Ovary (tissue), 10 donors: ENCODE measurements at places on chromosomes 7 and 10. TPM values are rescaled to one million over a fixed set of nuclear protein-coding genes. Genes with fewer than 3 reads are reported as not detected.

- H3K27ac ChIP-seq = no peak within 1 kb of the TSS
- H3K27me3 ChIP-seq = peaks cover 16% of the 10 kb centered on the region
- peaks cover 2% of the 10 kb centered on the region for H3K4me1 ChIP-seq
Observed at GRCh38 chr10:123147635-123148413, at the start of gene HMX2. TSS of gene HMX2 (plus strand) at chr10:123148136. CDS start at chr10:123148379, 243 bp downstream.

DNA sequence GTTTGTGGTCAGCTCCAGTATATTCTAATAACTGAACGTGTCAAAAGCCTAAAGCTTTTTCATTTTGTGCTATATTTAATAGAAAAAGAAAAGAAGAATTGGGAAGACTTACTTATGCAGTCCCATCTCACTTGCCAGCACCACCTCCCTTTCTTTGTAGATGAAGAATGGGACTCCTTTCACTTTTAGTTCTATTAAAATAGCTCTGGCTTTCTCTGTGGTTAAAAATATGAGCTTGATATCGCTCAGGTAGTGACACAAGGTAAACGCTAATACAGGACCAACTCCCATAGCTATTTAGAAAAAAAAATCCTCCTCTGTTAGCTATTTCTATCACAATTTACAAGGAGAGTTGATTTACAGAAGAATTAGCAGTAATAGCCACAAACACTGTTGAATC lies 176.8 kb downstream of the PDE1C start:
- H3K4me1 ChIP-seq = no peaks in the 10 kb centered on the region
- H3K4me3 ChIP-seq = no peak overlapping the region
- no peaks in the 10 kb centered on the region for H3K27me3 ChIP-seq
- H3K27ac ChIP-seq = no peak overlapping the region
- H3K36me3 ChIP-seq = no peaks in the 10 kb centered on the region

DNA sequence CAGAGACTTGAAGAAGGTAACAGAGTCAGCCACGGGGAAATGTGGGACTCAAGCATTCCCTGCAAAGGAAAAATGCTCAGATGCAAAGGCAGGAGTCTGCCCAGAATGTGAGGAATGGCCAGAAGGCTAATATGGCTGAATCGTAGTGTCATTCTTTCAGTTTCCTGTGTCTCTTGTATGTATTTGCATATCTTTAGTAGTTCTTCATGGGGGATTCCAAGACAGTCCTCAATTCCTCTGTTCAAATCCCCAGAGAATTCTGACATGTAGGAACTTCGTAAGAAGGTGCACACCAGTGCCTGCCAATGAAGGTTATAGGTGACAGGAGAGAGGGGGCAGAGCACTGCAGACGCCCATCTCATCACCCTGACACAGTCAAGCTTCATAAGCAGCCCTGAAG lies 154.4 kb downstream of the CACNB2 start:
- H3K4me3 ChIP-seq = no peak overlapping the region
- H3K36me3 ChIP-seq = no peaks in the 10 kb centered on the region
- H3K4me1 ChIP-seq = no peaks in the 10 kb centered on the region
- DNase-seq = no peak

- DNase-seq = no peak
- no peak overlapping the region for H3K27ac ChIP-seq
- no peaks in the 10 kb centered on the region for H3K4me1 ChIP-seq
- H3K36me3 ChIP-seq = no peaks in the 10 kb centered on the region
- no peaks in the 10 kb centered on the region for H3K27me3 ChIP-seq
Observed at GRCh38 chr7:140391634-140392033, 6.7 kb downstream of the SLC37A3 start.

DNA sequence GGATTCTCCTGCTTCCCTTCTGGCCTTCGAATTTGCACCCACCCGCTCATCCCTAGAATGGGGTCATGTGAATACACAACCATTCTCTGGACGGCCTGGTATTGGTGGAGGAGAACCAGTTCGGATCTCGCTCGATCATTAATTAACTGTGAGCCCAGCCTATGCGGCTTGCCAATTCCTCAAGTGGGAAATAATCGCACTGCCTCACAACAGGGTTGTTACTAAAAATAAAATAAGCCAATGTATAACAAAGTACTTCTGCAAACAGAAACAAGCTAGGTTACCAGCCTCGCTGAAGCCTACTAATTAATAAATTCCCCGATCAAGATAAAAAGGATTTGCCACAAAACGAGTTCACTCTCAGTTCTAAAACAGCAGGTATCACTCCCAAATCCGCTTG lies 16.2 kb downstream of the CTBP2 start:
- H3K27ac ChIP-seq = no peak overlapping the region
- peaks cover 42% of the 10 kb centered on the region for H3K4me1 ChIP-seq
- H3K27me3 ChIP-seq = no peaks in the 10 kb centered on the region
- no peaks in the 10 kb centered on the region for H3K36me3 ChIP-seq

GRCh38 chr10:3748484-3748883 lies 36.5 kb downstream of the KLF6 start:
- H3K36me3 ChIP-seq = no peaks in the 10 kb centered on the region
- no peak for DNase-seq
- no peaks in the 10 kb centered on the region for H3K27me3 ChIP-seq
- H3K4me1 ChIP-seq = peaks cover 5% of the 10 kb centered on the region
- no peak overlapping the region for H3K27ac ChIP-seq

GRCh38 chr10:1420661-1421362 lies 316.5 kb downstream of the ADARB2 start:
- H3K27me3 ChIP-seq = no peaks in the 10 kb centered on the region
- H3K27ac ChIP-seq = no peak overlapping the region
- DNase-seq = no peak
- H3K4me1 ChIP-seq = no peaks in the 10 kb centered on the region

DNA sequence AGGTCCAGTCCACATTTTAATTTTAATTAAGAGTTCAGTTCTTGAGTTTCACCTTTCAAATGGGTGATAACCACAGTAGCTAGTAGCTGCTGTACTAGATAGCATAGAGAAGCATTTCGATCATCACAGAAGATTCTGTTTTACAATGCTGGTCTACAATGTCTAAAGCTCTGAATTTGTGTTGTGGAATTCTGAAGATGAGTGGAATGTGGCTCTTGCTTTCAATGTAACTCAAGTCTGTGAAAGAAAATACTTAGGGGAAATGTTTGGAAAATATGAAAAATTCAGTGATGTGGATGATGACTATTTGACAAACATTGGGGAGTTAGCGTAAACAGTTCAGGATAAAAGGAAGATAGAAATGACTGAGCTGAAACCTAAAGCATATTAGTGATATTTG lies 139.4 kb downstream of the GNAT3 start:
- no peak overlapping the region for H3K4me3 ChIP-seq
- H3K27ac ChIP-seq = no peak overlapping the region
- no peaks in the 10 kb centered on the region for H3K36me3 ChIP-seq
- no peak for DNase-seq

DNA sequence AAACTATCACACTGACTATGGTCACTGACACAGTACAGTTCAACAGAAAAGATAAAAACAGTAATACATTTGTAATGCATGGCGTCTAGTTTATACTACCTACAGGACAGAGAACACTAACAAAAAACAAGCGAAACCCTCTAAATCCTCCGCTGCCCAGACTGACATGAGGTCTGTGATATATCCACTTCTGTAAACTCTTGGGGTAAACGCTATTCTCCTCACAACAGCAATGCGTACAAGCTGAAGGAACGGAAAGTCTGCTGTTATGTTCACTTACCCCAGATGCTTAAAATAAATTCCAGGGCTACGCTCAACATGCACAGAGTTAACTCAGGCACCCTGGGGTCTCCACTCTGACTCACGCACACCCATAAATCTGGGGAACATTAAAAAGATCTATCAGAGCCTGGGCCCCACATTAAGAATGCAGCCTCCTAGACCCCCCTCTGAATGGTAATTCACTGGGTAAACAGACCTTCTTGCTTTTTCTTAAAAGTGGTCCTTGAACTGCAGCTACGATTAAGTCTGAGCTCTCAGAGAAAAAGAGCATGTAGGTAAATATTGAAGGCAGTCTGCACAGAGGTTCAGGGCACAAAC lies 105.6 kb downstream of the CTBP2 start:
- no peaks in the 10 kb centered on the region for H3K27me3 ChIP-seq
- DNase-seq = no peak
- peaks cover 54% of the 10 kb centered on the region for H3K4me1 ChIP-seq
- H3K27ac ChIP-seq = peak overlapping the region; percentile 98
- H3K36me3 ChIP-seq = no peaks in the 10 kb centered on the region

GRCh38 chr7:101084865-101085161 lies 468 bp upstream of the TRIM56 start:
- H3K4me3 ChIP-seq = peak overlapping the region; percentile 78
- DNase-seq = no peak
- peak overlapping the region; percentile 64 for H3K27ac ChIP-seq
- peaks cover 7% of the 10 kb centered on the region for H3K4me1 ChIP-seq
- no peaks in the 10 kb centered on the region for H3K27me3 ChIP-seq

GBX1 gene
- total RNA-seq = not detected

GRCh38 chr7:130940326-130940725 lies 206.3 kb upstream of the KLF14 start:
- H3K4me3 ChIP-seq = peak overlapping the region; percentile 51
- H3K36me3 ChIP-seq = no peaks in the 10 kb centered on the region
- no peak for DNase-seq
- no peaks in the 10 kb centered on the region for H3K27me3 ChIP-seq

TMEM213 gene
- not detected for total RNA-seq
